ENCODE measurements at places on chromosomes 6 and 20.

GRCh38 chr6:70954750-70955149 lies 2.1 kb downstream of the B3GAT2 start:
- DNase-seq = no peak

DNA sequence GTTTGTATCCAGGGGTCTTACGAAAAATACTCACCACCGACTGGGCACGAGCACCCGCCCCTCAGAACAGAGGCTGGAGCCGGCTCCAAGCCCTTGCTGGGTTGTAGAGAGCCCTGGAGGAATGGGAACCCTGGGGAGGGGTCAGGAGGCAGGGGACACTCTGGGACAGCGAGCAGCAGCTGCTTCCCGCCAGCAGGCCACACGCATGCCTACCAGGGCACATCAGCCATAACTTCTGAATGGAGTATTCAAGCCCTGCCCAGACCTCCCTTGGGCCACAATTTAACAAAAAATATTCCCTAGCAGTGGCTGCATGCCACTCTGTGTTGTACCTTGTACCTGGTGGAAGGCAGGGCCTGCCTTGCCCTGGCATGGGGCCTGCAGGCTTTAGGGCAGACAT lies 31.6 kb upstream of the CD93 start:
- DNase-seq = no peak

DNA sequence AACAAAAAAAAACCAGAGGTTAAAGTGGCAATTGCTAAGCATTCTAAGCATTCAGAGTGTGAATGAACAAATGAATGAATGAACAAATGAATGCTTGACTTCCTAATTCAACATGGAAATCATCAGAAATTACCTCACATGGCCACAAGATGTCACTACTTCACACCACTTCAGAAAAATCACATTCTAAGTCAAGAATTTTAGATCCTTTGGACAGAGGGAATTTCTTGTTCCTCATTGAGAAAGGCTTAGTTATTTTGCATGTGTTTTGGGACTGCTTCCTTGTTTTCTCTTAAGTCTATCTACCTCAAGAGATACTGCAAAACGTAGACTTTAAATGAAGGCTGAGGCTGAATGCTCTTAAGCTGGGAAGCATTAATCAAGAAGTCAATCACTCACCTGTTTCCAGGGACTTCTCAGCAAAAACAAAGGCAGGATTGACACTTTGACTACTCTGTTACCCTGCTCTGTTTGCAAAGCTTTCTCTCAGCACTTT lies 120.2 kb downstream of the MBOAT1 start:
- DNase-seq = peak; percentile 65

- no peak for DNase-seq
Observed at GRCh38 chr20:14445902-14446301, 108.5 kb upstream of the FLRT3 start.

DNA sequence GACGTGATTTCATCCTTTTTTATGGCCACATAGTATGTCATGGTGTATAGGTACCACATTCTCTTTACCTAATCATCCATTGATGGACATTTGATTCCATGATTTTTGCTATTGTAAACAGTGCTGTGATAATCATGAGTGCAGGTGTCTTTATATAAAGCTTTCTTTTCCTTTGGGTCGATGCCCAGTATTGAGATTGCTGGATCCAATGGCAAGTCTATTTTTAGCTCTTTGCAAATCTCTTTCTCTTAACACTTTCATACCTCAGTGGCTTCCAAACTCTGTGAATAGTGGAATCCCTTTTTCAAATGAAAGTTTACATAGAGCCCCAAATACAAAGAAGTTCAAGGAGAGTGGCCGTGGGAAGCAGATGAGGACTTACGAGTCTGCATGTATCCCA lies 105.8 kb upstream of the SPTLC3 start:
- DNase-seq = no peak

DNA sequence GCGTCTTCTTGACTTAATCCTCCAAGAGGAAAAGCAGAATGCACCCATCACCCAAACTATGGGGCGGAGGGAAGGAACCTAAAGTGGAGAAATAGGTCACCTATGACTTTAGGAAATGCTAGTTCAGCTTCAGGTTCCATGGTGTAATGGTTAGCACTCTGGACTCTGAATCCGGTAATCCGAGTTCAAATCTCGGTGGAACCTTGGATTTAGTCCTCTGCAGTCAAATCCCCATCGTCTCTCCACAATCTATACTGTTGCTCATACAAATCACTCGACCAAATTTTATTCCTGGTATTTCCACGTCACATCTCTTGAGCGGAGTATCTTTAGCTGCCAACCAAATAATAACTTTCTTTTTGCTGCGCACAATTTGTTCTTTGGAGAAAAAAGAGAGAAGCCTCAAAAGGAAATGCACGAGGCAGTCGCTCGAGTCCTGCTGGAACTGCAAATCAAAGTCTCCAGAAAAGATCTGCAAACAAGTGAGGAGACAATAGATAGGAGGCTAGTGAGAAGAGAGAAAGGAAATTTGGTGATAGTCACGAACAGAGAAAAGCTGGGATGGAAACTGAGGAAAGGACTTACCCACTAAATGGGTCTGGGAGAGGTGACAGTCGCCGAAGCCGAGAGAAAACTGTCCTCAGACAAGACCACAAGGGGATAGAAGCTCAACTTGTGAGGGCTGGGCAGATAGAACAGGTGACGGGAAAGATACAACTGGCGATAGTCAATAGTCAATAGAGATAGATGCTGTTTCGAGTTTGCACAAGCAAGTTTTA lies 16.6 kb downstream of the POM121L2 start:
- no peak for DNase-seq

DNA sequence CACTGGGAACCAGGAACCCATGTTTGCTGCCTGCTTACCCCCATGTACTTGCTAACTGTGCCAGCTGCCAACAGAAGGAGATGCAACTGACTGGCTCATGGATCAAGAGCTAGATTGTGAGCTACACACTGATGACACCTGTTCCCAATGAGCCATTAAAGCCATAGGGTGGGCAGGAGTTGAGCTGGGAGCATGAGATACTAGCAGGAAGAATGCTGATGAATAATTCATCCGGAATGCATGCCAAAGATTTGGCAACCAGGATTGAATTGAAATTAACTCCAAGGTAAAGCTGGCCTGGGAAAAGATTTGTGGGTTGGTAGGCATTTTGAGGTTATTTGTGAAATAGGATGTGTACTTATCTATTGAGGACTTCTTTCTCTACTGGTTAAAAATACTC lies 631.1 kb downstream of the KIF16B start:
- no peak for DNase-seq

GRCh38 chr6:83510791-83511190 lies 1.5 kb upstream of the PRSS35 start:
- no peak for DNase-seq

DNA sequence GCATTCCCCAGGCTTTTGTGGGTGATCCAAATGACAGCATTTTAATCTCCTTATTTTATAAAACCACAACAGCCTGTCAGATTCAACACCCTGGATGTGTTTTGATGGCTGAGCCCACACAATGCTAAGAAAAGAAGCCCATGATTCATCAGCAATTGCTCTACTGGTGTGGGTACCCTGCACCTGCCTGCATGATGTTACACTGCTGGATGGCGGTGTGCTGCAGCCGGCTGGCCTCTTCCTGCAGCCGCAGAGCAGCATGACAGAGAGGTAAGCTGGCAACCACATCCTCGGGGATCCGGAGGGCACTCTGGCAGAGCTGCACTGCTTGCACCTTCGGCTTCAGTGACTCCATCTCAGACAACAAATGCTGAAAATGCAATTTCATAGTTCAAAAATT lies 327.5 kb downstream of the SYNE1 start:
- no peak for DNase-seq

DNA sequence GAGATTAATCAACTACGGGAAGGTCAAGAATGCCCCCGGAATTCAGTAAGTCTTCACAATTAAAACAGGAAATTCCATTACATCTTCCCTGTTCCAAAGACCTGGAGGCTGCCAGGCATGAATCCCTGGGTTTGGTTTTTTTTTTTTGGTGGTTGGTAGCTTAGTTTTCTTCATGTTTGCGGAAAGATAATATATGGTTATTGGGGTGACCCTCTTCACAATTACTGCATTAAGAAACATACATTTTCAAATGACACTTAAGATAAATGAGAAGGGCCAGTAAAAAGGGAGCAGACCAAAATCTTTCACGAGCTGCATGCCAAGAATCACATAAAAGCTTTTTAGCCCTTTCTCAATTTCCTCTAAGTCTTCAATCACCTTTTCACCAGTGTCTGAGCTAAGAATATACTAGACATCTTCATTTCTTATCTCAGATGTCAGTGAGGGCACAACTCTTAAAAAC lies 64.0 kb downstream of the KIF13A start:
- no peak for DNase-seq

DNA sequence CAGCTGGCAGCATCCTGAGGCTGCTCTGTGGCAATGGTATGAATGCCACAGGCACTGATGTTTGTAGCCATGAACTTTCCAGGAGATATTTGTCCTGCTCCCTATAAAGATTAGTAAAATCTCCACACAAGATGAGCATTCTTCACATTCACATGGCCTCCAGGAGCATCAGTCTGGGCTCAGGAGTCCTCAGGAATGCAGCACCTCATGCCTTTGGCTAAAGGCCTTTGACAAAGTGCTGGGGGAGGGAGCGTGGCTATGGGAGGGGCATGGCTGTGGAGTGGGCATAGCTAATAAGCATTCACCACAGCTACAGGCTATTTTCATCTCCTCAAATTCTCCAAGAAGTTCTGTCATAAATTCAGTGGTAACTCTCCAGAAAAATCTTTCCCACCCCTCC lies 90.5 kb upstream of the LY86 start:
- no peak for DNase-seq

DNA sequence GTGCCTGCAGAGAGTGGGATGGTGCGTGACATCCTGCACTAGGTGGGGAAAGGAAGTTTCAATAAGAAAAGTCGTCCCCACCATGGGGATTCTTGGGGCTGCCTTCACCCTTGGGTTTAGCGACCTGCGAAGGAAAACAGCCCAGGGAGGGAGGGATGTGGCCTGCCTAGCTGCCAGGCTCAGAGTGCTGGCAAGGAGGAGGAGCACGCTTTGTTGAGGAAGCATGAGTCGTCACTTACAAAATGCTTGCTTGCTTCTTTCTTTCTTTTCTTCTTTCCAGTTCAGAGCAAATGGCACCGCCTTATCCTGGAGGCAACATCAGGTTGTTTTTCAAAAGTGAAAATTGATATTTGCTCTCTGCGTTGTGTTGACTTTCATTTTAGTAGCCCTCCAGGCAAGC lies 123.2 kb downstream of the TFAP2C start:
- no peak for DNase-seq

DNA sequence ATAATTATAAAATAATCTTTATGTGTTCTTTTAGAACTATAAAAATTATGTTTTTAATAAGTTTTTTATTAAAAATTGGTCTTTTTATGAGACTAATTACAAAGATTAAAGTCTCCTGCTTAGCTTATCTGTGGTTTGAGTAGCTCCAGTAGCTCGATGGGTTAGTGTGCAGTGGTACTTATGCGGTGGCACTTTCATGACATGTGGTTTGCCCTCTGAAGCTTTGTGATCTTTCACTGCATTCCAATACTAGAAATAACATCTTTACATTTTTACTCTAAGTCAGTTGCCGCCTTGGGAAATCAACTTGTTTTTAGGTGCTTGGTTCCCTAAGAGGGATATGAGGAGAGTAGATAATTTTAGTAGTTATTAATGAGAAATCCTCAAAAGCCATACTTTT lies 699.5 kb upstream of the FLRT3 start:
- DNase-seq = no peak

GRCh38 chr6:100101644-100102043 lies 107.6 kb upstream of the MCHR2 start:
- DNase-seq = no peak

- DNase-seq = no peak
Observed at GRCh38 chr6:10824819-10825218, 13.5 kb downstream of the MAK start.

DNA sequence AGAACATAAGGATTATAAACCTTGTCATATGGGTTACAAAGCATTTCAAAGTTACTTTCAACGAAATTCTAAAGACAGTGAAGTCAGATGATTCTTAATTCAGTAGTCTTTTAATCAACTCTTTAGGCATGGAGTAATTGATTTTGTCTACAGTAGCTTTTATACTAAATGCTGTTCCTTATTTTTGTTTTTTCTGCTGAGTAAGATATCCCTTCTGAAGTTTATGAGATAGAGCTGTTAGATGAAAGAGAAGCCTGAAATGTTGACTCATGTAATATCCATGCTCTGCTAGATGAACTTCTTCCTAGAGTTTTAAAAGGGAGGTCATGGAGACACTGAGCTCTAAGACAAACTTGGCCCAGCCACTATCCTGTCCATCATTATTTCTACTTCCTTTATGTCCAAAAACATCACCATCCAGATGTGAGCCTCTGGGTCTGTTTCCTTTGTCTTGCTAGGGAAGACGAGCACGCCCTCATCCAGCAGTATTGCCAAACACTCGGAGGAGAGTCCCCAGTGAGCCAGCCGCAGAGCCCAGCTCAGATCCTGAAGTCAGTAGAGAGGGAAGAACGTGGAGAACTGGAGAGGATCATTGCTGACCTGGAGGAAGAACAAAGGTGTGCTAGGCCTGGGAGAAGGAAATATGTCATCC lies 550.3 kb downstream of the UTRN start:
- no peak for DNase-seq

DNA sequence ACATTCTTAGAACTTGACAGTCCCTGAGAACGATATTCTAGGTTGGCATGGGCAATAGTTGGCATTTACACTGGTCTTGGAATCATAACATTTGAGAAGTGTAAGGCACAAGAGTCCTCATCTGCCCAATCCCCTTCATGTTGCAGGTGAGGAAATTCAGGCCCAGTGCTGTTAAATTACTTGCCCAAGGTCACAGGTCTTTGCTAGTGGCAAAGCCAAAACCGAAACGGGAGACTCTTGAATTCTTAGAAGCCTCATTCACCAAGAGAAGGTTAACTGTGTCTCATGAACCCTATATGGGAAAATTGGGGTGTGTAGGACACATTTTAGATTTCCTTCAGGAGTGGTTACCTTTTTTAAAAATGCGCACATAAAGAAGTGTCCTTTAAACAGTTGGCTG lies 7.2 kb downstream of the E2F3 start:
- DNase-seq = no peak

- DNase-seq = no peak
Observed at GRCh38 chr6:85610182-85610895, 16.7 kb upstream of the SNX14 start.

DNA sequence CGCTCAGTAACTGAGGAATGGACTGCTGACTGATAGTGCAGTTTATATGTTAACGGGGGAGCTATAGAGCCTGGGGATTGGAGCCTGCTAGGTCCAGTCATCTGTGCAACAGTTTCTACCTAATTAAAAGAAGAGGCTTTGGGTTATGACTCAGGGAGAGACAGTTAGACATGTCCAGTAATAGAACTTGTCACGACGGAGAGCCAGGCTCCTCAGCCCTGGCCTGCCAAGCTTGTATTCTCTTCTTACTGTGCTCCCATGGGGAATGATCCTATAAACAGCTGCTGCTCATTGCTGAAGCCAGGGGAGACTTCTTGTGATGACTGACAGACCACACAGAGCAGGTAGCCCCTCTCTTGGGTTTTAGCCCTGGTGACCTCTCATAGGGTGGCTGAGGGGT lies 69.3 kb downstream of the SYNJ2 start:
- DNase-seq = no peak

DNA sequence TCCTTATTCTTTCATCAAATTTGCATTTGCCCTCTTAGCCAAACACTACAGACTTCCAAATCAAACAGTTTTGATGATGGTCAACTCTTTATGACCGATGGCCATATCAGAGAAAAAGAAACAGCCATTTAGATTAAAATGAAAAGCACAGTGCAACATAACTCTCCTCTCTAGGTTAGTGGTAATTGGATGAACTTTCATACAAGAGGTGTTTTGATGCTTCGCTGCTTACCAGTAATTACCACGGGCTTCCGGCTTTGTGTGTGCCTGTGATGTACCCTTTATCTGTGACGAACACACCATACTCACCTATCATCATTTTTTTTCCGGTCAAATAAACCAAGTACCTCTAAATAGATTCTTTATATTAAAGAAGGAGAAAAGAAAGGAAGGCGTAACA lies 181.8 kb downstream of the FOXA2 start:
- no peak for DNase-seq

All from NAMALWA (cell line).